Pericardium fibroblast (primary cell): ENCODE measurements at places on chromosomes 13 and 19. TPM values are rescaled to one million over a fixed set of nuclear protein-coding genes. Genes with fewer than 3 reads are reported as not detected.

PRSS57 gene
- not detected in 2 replicates for total RNA-seq

ATP12A gene
- not detected in 2 replicates for total RNA-seq

UBA52 gene
- 1,240 and 1,337 TPM in 2 replicates for total RNA-seq

ZNF723 gene
- total RNA-seq = not detected in 2 replicates

ACP5 gene
- total RNA-seq = not detected in 2 replicates

IGFLR1 gene
- 9.8 and 13.5 TPM in 2 replicates for total RNA-seq

DDX39A gene
- total RNA-seq = 28.9 and 55.7 TPM in 2 replicates

CLDND2 gene
- not detected in 2 replicates for total RNA-seq

TSSK6 gene
- total RNA-seq = 1.4 and 2.0 TPM in 2 replicates

SLC10A2 gene
- not detected in 2 replicates for total RNA-seq

RNF17 gene
- total RNA-seq = 0.12 and 0.34 TPM in 2 replicates

ZNF578 gene
- 0.70 and 3.2 TPM in 2 replicates for total RNA-seq

DZIP1 gene
- 24.3 and 31.7 TPM in 2 replicates for total RNA-seq

PSG2 gene
- total RNA-seq = not detected in 2 replicates

PRR36 gene
- total RNA-seq = not detected in 2 replicates

KLK2 gene
- total RNA-seq = not detected in 2 replicates

PSG7 gene
- total RNA-seq = not detected in 2 replicates

TMPRSS9 gene
- total RNA-seq = not detected in 2 replicates

NKPD1 gene
- under 0.01 and 0.85 TPM in 2 replicates for total RNA-seq

RFPL4A gene
- not detected in 2 replicates for total RNA-seq

GJA3 gene
- total RNA-seq = 0.12 and 0.34 TPM in 2 replicates

ADM5 gene
- 0.12 and 0.26 TPM in 2 replicates for total RNA-seq

ZNF540 gene
- 0.12 and 0.60 TPM in 2 replicates for total RNA-seq

CGB7 gene
- 0.35 TPM in 1 of 2 replicates, not detected in the other for total RNA-seq

ZNF730 gene
- total RNA-seq = 1.5 TPM in 1 of 2 replicates, not detected in the other

HIF3A gene
- 31.7 and 37.2 TPM in 2 replicates for total RNA-seq

SEMA6B gene
- 4.9 and 7.1 TPM in 2 replicates for total RNA-seq

SHFL gene
- 28.6 and 36.9 TPM in 2 replicates for total RNA-seq

ZNF473 gene
- 4.9 and 5.7 TPM in 2 replicates for total RNA-seq

CEACAM4 gene
- total RNA-seq = not detected in 2 replicates

SPC24 gene
- 1.5 and 4.3 TPM in 2 replicates for total RNA-seq

LGALS4 gene
- total RNA-seq = 0.09 TPM in 1 of 2 replicates, not detected in the other

ZNF470 gene
- total RNA-seq = 2.1 and 3.4 TPM in 2 replicates

LSM4 gene
- total RNA-seq = 150 and 182 TPM in 2 replicates

RDH13 gene
- total RNA-seq = 6.4 and 8.1 TPM in 2 replicates

AXL gene
- total RNA-seq = 75.6 and 94.9 TPM in 2 replicates

CGB3 gene
- not detected in 2 replicates for total RNA-seq
